ENCODE measurements at places on chromosomes 13 and 19. TPM values are rescaled to one million over a fixed set of nuclear protein-coding genes. Genes with fewer than 3 reads are reported as not detected.

DNA sequence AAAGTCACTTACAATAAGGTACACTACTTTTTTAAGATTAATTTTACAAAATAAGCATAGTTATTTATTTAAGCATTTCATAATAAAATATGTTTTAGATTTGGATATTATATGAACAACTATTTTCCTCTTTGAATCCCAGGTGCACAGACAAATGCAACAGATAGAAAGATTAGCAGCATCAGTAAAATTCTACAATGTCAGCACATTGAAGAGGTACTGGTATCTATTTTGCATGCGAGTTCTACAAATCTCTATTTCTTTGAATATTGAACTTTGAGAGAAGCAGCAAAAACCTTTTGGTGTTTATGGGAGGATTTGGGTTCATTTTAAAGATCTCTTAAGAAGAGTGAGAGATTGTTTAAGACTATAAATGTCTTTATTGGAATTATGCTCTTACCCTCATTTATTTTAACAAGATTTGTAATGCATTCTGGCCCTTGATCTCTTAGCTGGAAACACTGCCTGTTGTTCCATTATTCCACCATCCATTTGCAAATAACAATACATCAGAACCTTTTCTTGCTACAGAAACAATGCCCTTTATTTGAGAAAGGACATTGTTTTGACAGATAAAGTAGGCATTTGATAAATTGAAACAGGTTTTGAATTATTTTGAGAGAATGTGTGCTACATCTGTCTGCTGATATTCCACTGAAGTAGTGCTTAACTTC is 558.8 kb upstream of the KLHL1 start:
- peak; percentile 4 for DNase-seq

DNA sequence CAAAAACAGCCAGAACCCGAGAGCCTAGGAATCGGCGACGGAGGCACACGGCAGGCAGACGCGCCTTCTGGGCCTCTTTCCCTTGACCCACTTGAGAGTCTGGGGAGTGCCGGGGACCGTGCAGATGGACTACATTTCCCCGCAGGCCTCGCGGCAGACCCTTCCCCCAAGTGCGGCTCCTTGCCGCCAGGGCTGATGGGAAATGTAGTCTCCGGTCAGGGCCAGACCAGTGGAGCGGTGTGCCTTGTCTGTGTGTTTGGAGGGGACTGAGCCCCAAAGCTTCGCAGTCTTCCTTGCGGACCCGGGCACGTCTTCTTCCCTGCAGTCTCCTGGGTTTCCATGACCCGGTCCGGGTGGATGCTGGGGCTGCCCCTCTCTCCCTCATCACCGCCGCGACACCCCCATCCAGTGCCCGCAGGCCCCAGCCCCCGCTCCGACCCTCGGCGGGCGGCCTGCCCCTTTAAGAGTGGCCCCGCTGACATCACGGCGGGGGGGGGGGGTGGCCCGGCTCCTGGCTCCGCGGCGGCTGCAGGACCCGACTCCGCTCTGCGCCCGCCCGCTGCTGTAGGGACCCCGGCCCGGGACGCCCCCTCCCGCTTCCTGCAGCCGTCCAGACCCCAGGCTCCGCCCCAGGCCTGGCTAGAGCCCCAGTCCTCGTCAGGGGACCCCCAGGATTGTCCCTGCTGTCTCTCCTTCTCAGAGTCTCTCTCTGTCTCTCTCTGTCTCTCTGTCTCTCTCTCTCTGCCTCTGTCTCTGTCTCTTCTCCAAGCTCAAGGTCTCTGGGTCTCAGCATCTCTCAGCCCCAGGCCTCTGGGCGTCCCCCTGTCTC is 758 bp upstream of the CACNG7 start:
- peak; percentile 88 for DNase-seq

Gene TNNT1
- 121 TPM for total RNA-seq

Gene BRME1
- 0.49 TPM for total RNA-seq

Gene NECTIN2
- total RNA-seq = 210 TPM

Gene CEACAM19
- 0.59 TPM for total RNA-seq

- DNase-seq = no peak
Observed at GRCh38 chr13:52784591-52785340, 45.1 kb upstream of the CNMD start.

Gene PCDH20
- total RNA-seq = 0.31 TPM

Gene ADAT3
- total RNA-seq = 2.4 TPM

- no peak for DNase-seq
Observed at GRCh38 chr19:1750343-1751021, 2.8 kb upstream of the ONECUT3 start.

DNA sequence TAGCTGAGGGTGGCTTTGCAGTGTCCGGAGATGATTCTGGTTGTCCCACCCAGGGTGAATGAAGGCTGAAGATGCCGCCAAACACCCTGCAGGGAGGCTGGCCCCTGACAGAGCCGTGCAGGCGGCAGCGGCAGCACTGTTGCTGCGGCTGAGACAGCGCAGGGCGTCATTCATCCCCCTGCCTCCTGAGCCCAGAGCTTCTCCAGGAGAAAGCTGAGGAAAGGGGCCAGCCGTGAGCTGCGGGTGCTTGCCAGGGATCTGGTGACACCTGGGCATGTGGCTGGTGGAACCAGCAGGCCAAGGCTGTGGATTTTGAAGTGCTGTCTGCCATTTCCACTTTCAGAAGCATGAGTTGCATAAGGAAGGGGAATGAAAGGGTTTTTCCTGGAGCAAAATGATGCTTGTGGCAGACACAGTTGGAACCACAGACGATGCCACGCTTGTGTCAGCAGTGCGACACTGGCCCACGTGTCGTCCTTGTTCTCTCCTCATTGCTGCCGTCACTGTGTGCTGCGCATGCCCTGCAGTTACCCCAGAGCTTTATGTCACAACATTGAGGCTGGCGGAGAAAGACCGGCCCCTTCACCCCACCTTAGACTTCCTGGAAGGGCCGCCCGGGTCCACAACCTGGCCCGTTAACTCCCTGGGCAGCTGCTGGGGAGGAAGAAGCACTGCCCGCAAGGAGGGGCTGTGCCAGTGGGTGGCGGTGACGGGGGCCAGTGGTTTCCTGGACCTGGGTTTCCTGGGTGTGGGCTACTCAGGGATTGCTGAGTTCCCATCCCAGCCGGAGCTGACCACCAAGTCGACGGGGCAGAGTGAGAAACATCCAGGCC is 22.7 kb downstream of the TFDP1 start:
- no peak for DNase-seq

DNA sequence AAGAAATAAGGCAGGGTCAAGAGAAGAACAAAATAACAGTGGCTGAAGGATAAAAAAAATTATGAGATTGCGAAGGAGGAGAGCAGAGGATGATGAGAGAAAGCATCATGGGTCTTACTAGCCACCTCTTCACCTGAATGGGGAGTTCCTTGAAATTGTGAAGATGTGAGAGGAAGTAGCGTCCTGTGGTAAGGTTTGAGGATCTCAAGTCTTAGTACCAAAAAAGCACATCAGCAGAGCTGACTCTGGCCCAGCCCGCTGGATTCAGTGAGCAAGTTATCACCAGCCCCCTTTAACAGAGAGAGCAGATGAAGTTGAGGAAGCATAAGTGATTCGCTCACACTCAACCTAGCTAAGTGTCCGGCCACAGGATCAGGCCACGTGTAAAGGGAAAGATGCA is 61.8 kb downstream of the RXFP2 start:
- DNase-seq = no peak

Gene GPR12
- not detected for total RNA-seq

Gene ACER1
- total RNA-seq = not detected
